Neural crest cell (in vitro differentiated cells): ENCODE measurements at places on chromosomes 3 and 15. TPM values are rescaled to one million over a fixed set of nuclear protein-coding genes. Genes with fewer than 3 reads are reported as not detected.
A peak's percentile ranks its signal among the peaks of the same experiment; 100 is the strongest.

The TMEM212 gene
- total RNA-seq = not detected in 2 replicates

The GNAT1 gene
- total RNA-seq = not detected in 2 replicates

The SAMMSON gene
- not detected in 2 replicates for total RNA-seq

- DNase-seq = no peak
- H3K4me1 ChIP-seq = no peaks in the 10 kb centered on the region
- H3K27me3 ChIP-seq = no peaks in the 10 kb centered on the region
- peaks cover 6% of the 10 kb centered on the region for H3K36me3 ChIP-seq
- H3K4me3 ChIP-seq = no peak overlapping the region
- H3K27ac ChIP-seq = no peak overlapping the region
Observed at GRCh38 chr3:17442332-17443049, 299.9 kb downstream of the TBC1D5 start.

GRCh38 chr3:1442271-1442670, 349.4 kb downstream of the CNTN6 start:
- H3K27ac ChIP-seq = no peak overlapping the region
- H3K4me1 ChIP-seq = peaks cover 23% of the 10 kb centered on the region
- no peak overlapping the region for H3K4me3 ChIP-seq
- no peaks in the 10 kb centered on the region for H3K27me3 ChIP-seq
- no peak for DNase-seq

DNA sequence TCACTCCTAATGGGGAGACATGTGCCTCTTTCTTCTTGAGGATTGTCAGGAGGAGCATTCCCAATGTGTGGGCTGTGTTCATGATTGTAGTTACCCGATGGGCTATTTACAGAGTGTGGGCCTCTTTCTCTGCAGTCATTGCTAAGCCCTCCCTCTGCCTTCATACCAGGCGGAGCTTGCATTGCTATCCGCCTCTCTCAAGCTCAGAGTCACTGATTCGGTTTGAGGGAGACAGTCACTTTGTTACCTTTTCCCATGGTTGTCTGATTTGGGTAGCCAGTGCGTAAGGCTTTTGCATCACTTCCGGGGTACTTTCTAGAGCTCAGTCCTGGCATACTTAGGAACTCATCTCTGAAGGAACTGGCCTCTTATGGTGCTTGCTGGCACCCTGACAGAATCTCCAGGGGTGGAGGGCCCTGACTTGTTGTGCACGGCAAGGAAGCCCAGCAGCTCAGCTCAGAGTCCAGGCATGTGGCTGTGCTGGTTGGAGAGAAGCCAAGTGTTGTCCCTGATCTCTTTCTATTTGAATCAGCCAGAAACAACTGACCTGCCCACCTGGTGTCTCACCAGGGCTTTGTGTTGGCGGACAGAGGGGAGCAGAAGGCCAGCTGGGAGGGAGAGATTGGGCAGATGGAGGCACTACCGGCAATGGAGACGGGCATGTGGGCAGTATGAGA, 79.8 kb downstream of the EPHB1 start:
- DNase-seq = no peak
- H3K4me3 ChIP-seq = no peak overlapping the region
- peaks cover 4% of the 10 kb centered on the region for H3K4me1 ChIP-seq
- H3K27ac ChIP-seq = no peak overlapping the region
- peaks cover 2% of the 10 kb centered on the region for H3K36me3 ChIP-seq

DNA sequence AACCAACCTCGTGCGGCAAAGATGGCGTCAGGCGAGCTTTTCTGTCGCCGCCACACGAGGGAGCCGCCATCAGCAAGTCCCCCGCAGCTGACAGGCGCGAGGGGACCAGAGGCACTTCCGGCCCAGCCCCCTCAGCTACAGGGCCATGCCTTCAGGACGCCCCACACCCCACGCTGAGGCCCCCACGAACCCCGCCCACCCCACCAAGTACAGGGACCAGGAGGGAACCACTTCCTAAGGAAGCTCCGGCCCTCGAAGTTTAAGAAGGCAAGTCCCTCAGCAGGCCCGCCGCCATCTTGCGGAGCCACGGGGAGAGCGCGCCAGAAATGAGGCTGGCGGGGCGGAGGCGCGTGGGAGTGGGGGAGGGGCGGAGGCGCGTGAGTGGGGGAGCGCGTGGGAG, 790 bp downstream of the DAZL start:
- H3K27ac ChIP-seq = no peak overlapping the region
- H3K4me1 ChIP-seq = no peaks in the 10 kb centered on the region
- H3K36me3 ChIP-seq = no peaks in the 10 kb centered on the region
- no peak overlapping the region for H3K4me3 ChIP-seq
- DNase-seq = no peak
- peaks cover 21% of the 10 kb centered on the region for H3K27me3 ChIP-seq

GRCh38 chr3:131082246-131082645, 55.6 kb downstream of the NEK11 start:
- H3K36me3 ChIP-seq = no peaks in the 10 kb centered on the region
- no peaks in the 10 kb centered on the region for H3K27me3 ChIP-seq
- H3K4me3 ChIP-seq = no peak overlapping the region
- no peak overlapping the region for H3K27ac ChIP-seq
- peaks cover 21% of the 10 kb centered on the region for H3K4me1 ChIP-seq

- no peaks in the 10 kb centered on the region for H3K36me3 ChIP-seq
- DNase-seq = no peak
- no peak overlapping the region for H3K27ac ChIP-seq
- peaks cover 11% of the 10 kb centered on the region for H3K4me1 ChIP-seq
- no peaks in the 10 kb centered on the region for H3K27me3 ChIP-seq
Observed at GRCh38 chr3:171494457-171495109, 34.4 kb upstream of the TNIK start.

DNA sequence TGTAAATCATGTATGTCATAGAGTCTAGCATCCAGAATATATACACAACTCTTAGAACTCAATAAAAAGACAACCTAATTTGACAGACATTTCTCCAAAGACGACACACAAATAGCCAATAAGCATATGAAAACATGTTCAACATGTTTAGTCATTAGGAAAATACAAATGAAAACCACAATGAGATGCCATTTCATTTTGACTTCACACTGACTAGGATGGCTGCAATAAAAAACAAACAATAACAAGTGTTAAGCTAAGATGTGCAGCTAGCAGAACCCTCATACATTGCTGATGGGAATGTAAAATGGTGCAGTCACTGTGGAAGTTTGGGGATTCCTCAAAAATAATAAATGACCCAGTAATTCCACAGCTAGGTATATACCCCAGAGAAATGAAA, 16.4 kb downstream of the SPG11 start:
- H3K27me3 ChIP-seq = no peaks in the 10 kb centered on the region
- no peak for DNase-seq
- no peak overlapping the region for H3K27ac ChIP-seq
- no peak overlapping the region for H3K4me3 ChIP-seq

DNA sequence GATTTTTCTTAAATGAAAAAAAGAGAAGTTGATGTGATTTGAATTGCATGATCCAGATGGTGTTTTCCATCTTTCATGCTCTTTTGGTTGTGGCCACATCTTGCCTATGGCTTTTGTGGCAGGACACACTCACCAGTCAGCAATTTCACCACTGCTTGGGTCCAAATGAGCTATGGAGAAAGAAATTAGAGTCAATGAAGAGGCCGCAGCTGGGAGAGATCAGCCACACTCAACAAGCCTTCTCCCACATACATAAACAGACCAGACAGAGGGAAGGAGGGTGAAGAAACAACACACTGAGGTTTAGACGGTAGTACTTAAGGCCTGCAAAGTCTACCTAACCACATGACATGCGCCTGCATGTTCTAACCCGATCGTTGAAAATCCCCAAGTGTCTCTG, 110.7 kb upstream of the CDIN1 start:
- peaks cover 7% of the 10 kb centered on the region for H3K4me1 ChIP-seq
- H3K4me3 ChIP-seq = no peak overlapping the region
- H3K27me3 ChIP-seq = no peaks in the 10 kb centered on the region

GRCh38 chr3:129655291-129655700, 48.8 kb upstream of the PLXND1 start:
- no peaks in the 10 kb centered on the region for H3K27me3 ChIP-seq
- peaks cover 44% of the 10 kb centered on the region for H3K4me1 ChIP-seq
- no peak for DNase-seq
- H3K4me3 ChIP-seq = no peak overlapping the region
- H3K27ac ChIP-seq = no peak overlapping the region

- H3K27me3 ChIP-seq = no peaks in the 10 kb centered on the region
- no peak overlapping the region for H3K27ac ChIP-seq
- H3K36me3 ChIP-seq = peaks cover 6% of the 10 kb centered on the region
- no peak overlapping the region for H3K4me3 ChIP-seq
- no peak for DNase-seq
- peaks cover 8% of the 10 kb centered on the region for H3K4me1 ChIP-seq
Observed at GRCh38 chr15:90750186-90750585, 33.0 kb downstream of the BLM start.

- peaks cover 4% of the 10 kb centered on the region for H3K36me3 ChIP-seq
- peak overlapping the region; percentile 96 for H3K4me3 ChIP-seq
- peak; percentile 20 for DNase-seq
- H3K27me3 ChIP-seq = peaks cover 5% of the 10 kb centered on the region
- peaks cover 8% of the 10 kb centered on the region for H3K4me1 ChIP-seq
Observed at GRCh38 chr15:22786868-22787698, 639 bp downstream of the NIPA1 start.

- H3K27ac ChIP-seq = peak overlapping the region; percentile 79
- peaks cover 12% of the 10 kb centered on the region for H3K36me3 ChIP-seq
- DNase-seq = peak; percentile 24
Observed at GRCh38 chr3:32420126-32421038, 28.7 kb downstream of the CMTM7 start.

- H3K36me3 ChIP-seq = no peaks in the 10 kb centered on the region
- H3K4me3 ChIP-seq = no peak overlapping the region
- peaks cover 3% of the 10 kb centered on the region for H3K27me3 ChIP-seq
- H3K27ac ChIP-seq = no peak overlapping the region
Observed at GRCh38 chr3:76096836-76097588, 311.7 kb upstream of the ZNF717 start.

- peaks cover 23% of the 10 kb centered on the region for H3K27me3 ChIP-seq
- no peak overlapping the region for H3K27ac ChIP-seq
- H3K4me3 ChIP-seq = peak overlapping the region; percentile 93
- peaks cover 41% of the 10 kb centered on the region for H3K4me1 ChIP-seq
Observed at GRCh38 chr3:171462224-171462623, 2.0 kb upstream of the TNIK start.

GRCh38 chr3:48614044-48614443, 4.6 kb upstream of the UQCRC1 start:
- peaks cover 6% of the 10 kb centered on the region for H3K27me3 ChIP-seq
- H3K4me1 ChIP-seq = peaks cover 9% of the 10 kb centered on the region
- no peak for DNase-seq
- H3K36me3 ChIP-seq = peaks cover 13% of the 10 kb centered on the region
- peak overlapping the region; percentile 50 for H3K4me3 ChIP-seq

- DNase-seq = no peak
- no peaks in the 10 kb centered on the region for H3K27me3 ChIP-seq
- no peak overlapping the region for H3K4me3 ChIP-seq
Observed at GRCh38 chr3:166818464-166818863, 561.6 kb downstream of the ZBBX start.

DNA sequence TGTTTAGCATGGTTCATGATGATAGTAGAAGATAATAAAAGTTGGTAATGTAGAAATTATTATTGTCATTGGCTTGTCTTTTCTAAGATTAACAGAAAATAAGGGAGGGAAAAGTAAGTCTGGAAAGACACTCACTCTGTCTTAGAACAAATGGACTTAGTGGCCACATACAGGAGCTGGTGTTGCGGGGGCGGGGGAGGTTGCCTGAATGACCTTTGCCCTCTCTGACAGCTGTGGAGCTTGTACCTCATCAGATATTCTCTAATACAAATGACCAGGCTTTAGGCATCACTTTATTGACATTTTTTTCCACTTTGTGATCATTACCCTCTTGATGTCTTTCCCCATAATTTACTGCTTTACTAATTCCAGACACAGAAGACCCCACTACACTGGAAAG, 5.9 kb downstream of the TAGLN3 start:
- no peak overlapping the region for H3K27ac ChIP-seq
- peaks cover 30% of the 10 kb centered on the region for H3K36me3 ChIP-seq
- H3K4me3 ChIP-seq = peak overlapping the region; percentile 99
- DNase-seq = no peak
- H3K4me1 ChIP-seq = peaks cover 60% of the 10 kb centered on the region

DNA sequence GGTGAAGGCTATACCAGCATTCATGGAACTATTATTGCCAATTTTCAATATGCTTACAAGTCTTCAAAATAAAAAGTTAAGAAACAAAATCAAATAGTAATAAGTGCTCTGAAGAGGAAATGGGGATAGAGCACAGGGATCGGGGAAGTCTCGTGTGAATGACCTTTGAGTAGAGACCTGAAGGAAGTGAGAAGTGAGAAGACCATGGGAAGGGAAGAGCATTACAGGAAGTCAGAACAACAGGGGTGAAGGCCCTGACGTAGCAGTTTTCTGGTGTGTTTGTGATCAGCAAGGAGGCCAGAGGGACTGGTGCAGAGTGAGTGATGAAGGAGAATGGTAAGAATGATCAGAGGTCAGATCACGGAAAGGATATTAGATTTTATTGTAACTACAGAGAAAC, 48.1 kb downstream of the STAC start:
- H3K36me3 ChIP-seq = no peaks in the 10 kb centered on the region
- no peak overlapping the region for H3K4me3 ChIP-seq
- DNase-seq = no peak
- no peaks in the 10 kb centered on the region for H3K27me3 ChIP-seq
- peak overlapping the region; percentile 84 for H3K27ac ChIP-seq

DNA sequence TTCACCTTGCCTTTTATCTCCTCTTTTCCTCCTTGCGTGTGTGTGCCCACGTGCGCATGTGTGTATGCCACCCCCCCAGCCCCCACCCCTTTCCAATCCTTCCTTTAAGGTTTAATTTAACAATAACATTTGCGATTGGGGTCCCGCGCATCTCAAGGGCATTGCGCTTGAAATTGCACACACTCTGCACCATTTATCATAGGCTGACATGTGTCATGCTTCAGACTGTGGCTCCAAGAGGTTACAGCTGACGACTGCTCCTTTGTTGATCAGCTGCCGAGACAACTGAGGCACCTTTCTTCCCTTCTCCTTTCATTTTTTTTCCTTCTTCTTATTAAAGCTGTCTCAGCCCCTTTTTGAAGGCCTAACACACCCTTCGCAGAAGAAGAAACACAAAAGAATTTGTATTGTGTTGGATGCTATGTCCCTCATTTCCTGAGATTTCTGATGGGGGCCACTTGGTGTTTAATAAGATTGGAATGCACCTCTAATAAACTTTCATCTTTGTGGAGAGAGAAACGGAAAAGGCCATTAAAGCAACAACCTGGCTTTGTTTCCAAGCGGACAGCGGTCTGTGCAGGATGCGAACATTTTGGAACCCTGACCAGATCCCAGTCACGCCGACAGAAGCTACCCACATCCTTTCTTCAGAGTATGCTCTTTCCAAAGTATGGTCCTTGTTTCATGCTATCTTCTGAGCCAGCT, 470.1 kb downstream of the MCTP2 start:
- DNase-seq = no peak
- H3K27me3 ChIP-seq = no peaks in the 10 kb centered on the region
- H3K4me3 ChIP-seq = no peak overlapping the region
- H3K27ac ChIP-seq = no peak overlapping the region

DNA sequence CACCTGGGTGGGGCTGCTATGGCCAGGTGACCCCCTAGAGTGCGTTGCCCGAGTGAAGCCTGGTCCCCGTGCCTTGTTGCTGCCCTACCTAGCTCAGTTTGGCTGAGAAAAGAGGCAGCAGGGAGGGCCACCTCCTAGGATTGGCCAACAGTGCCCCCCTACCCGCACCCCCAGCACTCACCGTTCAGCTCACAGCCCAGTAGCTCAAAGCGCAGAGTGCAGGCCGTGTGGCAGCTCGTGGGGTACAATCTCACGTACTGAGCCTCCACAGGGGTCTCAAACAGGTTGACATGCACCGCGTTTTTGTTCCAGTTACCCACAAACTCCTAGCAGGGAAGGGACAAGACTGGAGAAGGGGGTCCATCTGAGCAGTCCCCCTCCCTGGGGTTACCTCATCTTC, 7.6 kb downstream of the MFGE8 start:
- H3K27ac ChIP-seq = no peak overlapping the region
- H3K27me3 ChIP-seq = no peaks in the 10 kb centered on the region
- no peak for DNase-seq
- H3K4me3 ChIP-seq = no peak overlapping the region
- H3K36me3 ChIP-seq = peaks cover 19% of the 10 kb centered on the region
